HCT116 (cell line): ENCODE measurements at places on chromosomes 3 and 15.

DNA sequence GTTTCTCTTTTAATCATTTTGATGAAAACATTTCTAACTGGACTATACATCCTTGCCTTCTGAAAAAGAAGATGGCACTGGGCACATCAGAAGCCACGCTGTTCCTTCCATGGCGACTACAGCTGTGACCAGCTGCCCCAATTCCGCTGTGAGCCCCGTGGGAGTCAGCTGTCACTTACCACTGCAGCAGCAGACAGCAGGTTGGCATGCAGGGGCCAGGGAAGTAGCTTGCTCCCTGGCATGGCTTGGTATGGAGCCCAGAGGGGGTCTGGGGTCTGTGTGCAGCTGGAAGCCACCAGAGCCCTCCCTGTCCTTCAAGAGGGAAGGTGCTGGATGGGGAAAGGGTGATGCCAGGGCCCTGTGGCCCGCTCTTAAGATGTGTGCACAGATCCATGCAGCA, 4.5 kb upstream of the ZXDC start:
- DNase-seq: no peak

GRCh38 chr3:124172816-124173215, 180.9 kb upstream of the ROPN1 start:
- no peak for DNase-seq

DNA sequence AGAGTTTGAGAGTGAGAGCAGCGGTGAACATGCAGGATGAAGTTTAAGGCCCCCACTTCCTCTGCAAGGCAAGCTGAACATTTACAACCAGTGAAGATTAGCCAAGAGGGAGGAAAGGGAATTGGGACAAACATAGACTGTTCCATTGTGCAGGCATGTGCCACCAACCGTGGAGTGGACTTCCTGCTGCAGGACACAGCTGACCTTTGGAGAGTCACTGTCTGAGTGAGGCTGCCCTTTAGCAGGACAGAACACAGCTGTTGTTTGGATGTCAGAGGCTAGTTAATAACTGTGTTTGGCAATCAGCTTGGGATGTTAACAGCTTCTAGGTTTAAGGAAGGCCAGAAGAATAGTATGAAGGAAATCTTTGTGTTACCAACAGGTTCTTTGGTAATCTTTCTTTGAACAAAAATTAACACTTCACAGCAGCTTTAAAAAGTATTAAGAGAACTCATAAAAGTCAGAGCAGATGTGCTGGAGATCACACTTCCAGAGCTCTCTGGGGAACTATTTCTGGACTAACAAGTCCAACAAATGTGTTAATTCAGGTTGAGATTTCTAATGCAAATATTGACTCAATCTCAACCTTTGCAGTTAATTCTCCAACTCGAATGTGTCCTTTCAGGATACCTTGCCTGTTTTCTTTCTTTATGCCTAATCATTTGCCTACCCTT, 31.4 kb downstream of the CTDSPL start:
- no peak for DNase-seq

GRCh38 chr3:38151667-38152265, 13.3 kb downstream of the MYD88 start:
- no peak for DNase-seq

- no peak for DNase-seq
These were observed 19.6 kb upstream of the C3orf80 start for GRCh38 chr3:160205606-160206005.

GRCh38 chr15:48975472-48976419, 12.0 kb upstream of the SHC4 start:
- DNase-seq: peak; percentile 51

GRCh38 chr15:35293353-35294130, 208.4 kb upstream of the NANOGP8 start:
- peak; percentile 86 for DNase-seq

- DNase-seq: no peak
These were observed 303.4 kb upstream of the ICE2 start for GRCh38 chr15:60782316-60782715.

DNA sequence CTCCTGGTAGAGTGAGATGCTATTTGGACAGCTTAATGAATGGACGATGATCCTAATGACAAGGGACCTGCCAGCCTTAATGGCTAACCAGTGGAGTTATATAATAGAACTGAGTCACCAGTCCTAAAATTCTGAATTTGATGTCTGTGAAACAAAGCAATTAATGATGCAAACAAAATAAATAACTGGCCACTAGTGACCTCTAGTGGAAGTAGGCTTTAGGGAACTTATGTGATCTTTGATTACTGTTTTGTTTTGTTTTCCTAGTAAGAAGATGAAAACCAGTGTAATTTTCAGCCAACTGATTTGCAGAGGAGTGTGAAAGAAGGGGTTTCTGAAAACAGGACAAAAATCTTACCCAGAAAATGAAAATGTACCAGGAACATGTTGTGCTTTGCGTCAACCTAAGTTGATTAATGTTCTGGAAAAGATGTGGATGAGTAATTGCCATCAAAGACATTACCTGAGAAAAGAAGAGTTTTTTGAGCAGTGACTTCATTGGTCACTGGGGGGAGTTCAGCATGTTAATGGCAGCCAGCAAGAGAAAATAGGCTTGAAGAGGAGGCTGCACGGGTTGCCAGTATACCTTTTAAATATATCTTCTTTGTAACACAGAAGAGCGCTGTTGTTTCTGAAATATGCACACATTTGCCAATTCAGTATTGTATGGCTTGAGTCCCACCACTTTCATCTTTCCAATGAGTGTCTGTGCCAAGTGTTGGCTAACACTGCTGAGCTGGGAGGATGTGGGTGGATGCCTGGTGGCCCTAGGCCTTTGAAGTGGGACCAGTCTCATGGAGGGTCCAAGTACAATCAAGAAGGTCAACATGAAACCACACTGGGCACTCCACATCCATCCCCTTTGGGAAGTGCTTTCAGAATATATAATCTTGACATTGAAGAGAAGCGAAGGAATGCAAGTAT, 9.3 kb downstream of the VEPH1 start:
- DNase-seq: peak; percentile 44

DNA sequence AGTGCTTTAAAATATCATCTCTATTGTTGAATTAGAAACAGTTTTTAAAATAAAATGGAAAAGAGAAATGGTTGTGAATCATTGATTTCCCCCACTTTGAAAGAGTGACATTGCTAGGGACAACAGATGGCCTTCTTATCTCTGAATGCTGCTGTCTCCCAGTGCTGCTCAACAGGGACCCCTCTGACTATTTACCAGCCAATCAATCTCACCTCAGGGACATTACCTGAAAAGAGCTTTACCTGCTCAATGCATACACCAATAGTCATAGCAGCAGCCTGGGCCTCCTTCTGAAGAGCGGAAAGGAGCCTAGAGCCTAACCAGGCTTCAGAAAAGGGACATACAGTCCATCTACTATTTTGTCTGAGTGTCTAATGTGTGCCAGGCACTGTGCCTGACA, 162.8 kb downstream of the CGGBP1 start:
- no peak for DNase-seq

DNA sequence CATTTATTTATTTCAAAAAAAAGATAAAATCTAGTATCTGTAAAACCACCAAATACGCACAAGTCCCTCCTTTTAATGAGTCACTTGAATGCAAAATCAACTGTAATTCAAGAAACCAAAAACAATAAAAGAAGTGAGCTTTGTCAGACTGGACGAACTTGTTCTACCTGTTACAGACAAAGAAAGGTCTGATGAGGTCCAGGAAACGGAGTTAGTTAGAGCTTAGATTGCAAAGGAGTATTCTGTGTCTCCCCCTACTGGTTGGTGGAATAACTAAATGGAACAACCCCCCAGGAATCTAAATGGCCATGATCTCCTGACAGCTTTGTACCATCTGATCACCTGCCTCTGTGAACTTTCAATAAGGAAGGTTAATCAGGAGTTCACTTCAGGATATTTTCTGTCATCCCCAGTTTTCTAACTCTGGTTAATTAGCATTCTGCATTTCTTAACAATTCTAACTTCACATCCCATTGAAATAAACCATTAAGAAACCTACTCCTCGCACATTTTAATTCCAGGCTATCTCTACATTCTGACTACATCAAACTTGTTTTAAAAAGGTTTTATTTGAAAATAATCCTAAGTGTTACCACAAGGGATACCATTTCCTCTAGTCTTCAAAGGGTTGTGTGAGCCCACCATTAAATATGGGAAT, 333.0 kb upstream of the SATB1 start:
- DNase-seq: peak; percentile 63

DNA sequence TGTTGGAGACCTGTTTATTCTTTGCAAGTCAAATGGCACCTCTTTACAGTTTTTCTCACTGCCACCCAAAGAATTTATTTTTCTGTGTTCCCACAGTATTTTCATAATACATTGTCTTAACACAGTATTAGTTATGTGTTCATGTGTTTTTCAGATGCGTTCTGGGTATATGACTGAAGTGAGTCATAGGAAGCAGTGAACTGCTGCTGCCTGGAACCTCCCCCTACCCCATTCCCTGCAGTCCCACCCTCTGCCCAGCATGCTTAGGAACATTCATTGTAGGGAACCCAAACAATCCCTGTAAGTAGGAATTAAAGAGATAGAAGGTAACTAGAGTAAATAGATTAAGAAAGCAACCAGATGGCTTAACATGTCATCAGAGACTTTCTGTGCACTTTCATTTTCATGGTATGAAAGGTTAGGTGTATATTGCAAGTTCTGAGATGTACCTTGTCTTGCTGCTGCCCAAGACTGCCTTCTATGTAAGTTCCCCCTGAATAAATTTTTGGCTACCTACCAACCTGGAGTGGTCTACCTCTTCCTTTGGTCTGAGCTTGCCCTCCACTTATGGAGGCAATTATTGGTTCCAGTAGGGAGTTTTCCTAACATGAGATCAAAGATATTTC, 21.9 kb upstream of the SQOR start:
- no peak for DNase-seq

- no peak for DNase-seq
These were observed 58.7 kb downstream of the FGD5 start for GRCh38 chr3:14877469-14877868.

- no peak for DNase-seq
These were observed 152.9 kb downstream of the ATP10A start for GRCh38 chr15:25710184-25710583.

- peak; percentile 7 for DNase-seq
These were observed 782 bp upstream of the IREB2 start for GRCh38 chr15:78437107-78437761.

DNA sequence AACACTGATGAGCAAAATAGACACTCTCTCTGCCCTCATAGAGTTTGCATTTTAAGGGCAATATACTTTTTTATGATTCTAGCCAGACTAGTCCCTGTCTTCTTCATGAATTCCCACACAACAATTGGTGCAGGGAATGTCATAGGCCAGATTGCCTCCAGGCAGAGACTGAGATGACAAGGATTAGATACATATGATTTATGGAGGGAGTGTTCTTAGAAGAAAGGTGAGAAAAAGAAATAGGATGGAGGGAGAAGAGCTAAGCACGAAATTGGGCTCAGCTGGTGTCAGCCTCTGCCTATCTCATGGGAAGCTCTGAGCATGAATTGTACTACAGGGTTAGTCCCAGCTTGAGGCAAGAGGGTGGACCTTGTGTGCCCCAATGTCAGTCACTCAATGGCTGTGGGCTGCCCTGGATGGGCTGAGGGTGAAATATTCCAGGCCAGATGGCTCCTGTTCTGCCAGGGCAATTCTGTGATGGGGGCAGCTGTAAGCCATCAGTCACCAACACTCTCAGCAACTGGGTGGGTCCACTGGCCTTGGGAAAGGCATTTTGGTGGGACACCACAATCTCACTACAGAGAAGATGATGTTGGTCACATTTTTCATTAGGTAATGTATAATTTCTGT, 31.1 kb downstream of the EIF1B start:
- no peak for DNase-seq

DNA sequence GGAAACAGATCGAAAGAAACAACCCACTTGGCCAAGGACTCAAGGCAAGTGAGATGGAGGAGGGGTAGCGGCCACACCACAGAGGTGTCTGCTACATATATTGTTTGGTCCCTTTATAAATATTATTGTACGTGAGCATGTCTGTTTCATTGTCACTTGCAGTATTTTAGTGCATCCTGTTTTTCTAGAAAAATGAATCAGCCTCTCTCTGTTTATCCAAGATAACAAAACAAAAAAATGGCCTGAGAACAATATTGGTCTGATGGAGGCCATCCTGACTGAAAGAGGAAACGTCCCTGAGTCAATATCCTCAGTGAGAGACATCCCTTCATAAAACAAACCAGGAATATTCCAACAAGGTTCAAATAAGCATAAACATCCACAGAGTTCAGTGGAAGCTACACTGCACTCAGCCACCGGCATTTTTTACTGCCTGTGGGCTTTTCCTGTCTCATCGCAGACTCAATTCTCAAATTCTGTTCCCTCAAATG, 42.0 kb downstream of the WWTR1 start:
- DNase-seq: no peak

GRCh38 chr15:57319226-57319918, 56.9 kb upstream of the CGNL1 start:
- no peak for DNase-seq

DNA sequence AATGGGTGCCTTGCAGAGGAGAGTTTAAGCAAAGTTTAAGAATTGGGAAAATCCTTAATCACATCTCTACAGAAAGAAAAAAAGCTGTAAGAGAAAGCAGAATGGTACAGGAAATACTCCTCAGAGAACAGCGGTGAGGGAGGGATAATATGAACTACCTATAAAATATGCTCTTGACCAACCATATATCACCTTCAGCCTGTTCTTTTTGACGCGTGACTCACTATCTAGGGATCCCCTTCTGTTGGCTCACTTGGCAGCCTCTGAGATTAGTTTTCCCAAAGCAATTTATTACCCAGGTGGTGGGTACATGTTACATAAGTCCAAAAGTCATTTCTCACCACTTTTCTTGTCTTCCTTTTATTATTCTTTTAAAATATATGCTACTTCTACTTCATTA, 97.7 kb downstream of the CNTN6 start:
- DNase-seq: no peak

GRCh38 chr3:48276911-48277641, 36.2 kb downstream of the ZNF589 start:
- DNase-seq: no peak

DNA sequence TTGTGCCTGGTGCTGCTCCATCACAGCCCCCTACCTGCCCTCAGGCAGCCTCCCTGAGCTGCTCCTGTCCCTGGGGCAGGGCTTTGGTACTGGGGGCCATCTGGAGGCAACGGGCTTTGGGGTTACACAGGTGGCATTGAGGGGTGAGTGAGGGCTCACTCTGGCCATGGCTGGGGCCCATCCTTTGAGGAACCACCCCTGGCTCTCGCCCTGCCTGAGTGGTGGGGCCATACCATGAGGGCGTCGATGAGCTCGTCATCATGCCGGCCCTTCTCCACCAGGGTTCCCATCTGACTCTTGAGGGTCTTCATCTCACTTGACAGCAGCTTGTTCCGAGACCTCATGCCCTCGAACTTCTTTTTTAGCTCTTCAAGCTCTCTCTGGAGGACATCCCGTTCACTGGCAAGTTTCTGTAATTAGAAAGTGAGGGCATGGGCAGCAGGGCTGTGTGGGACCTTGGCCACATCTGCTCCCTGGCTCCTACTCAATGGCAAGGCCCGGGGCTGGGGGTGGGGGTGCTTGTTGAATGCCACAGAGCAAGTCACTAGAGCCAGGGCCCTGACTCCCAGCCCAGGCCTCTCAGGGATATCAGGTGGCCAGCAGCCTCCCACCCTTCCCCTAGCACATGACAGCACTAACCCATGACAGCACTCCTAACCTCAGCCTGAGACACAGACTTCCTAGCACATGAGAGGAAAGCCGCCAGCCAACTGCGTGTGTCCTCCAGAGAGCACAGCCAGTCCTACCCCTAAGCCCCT, 33.5 kb downstream of the CCDC13 start:
- DNase-seq: no peak

GRCh38 chr3:20776286-20776685, 590.3 kb upstream of the SGO1 start:
- no peak for DNase-seq

GRCh38 chr3:27943106-27943505, 221.0 kb upstream of the EOMES start:
- DNase-seq: peak; percentile 29
